ENCODE measurements at places on chromosomes 11 and 22. TPM values are rescaled to one million over a fixed set of nuclear protein-coding genes. Genes with fewer than 3 reads are reported as not detected.
A peak's percentile ranks its signal among the peaks of the same experiment; 100 is the strongest.

DNA sequence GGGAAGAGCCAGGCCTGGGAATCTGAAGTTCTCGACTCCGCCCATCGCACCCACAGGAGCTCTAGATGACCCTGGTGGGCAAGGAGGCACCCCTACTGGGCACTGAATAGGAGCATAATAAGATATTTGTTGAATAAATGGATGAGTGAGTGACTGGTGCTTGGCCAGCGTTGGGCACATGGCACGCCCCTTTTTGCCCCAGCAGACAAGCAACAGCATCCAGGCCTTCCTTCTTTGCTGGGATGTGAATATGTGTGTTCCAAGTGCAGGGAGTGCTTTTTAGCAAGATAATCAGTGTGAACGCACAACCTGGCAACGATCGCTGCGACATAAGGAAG is 443 bp upstream of the CELF1 start:
- no peak overlapping the region for H3K27ac ChIP-seq
- peaks cover 12% of the 10 kb centered on the region for H3K4me1 ChIP-seq
- no peaks in the 10 kb centered on the region for H3K27me3 ChIP-seq
- no peaks in the 10 kb centered on the region for H3K36me3 ChIP-seq
- no peak for DNase-seq
- H3K4me3 ChIP-seq = peak overlapping the region; percentile 89

- peaks cover 11% of the 10 kb centered on the region for H3K4me1 ChIP-seq
- no peak overlapping the region for H3K4me3 ChIP-seq
- H3K27ac ChIP-seq = no peak overlapping the region
- H3K36me3 ChIP-seq = no peaks in the 10 kb centered on the region
- DNase-seq = no peak
- no peaks in the 10 kb centered on the region for H3K27me3 ChIP-seq
Measured at GRCh38 chr11:13028322-13028721, 19.2 kb downstream of the RASSF10 start.

SERHL2 gene
- not detected for total RNA-seq

- peaks cover 29% of the 10 kb centered on the region for H3K4me1 ChIP-seq
- peaks cover 57% of the 10 kb centered on the region for H3K27me3 ChIP-seq
- no peaks in the 10 kb centered on the region for H3K36me3 ChIP-seq
Measured at GRCh38 chr11:61503135-61503770, 5.3 kb upstream of the LRRC10B start.

- no peaks in the 10 kb centered on the region for H3K36me3 ChIP-seq
- no peak overlapping the region for H3K4me3 ChIP-seq
- H3K4me1 ChIP-seq = peaks cover 18% of the 10 kb centered on the region
- no peak for DNase-seq
Measured at GRCh38 chr11:1345737-1346513, 36.5 kb upstream of the TOLLIP start.

GRCh38 chr11:36314434-36314767 is 18.3 kb downstream of the PRR5L start:
- no peak for DNase-seq
- H3K4me3 ChIP-seq = no peak overlapping the region
- no peak overlapping the region for H3K27ac ChIP-seq
- no peaks in the 10 kb centered on the region for H3K27me3 ChIP-seq
- no peaks in the 10 kb centered on the region for H3K36me3 ChIP-seq
- H3K4me1 ChIP-seq = peaks cover 7% of the 10 kb centered on the region

Measured in neural progenitor cell (in vitro differentiated cells).